ENCODE measurements at places on chromosomes 5 and 9. TPM values are rescaled to one million over a fixed set of nuclear protein-coding genes. Genes with fewer than 3 reads are reported as not detected.

GRCh38 chr9:86714999-86715398, 232.3 kb downstream of the GAS1 start:
- peak; percentile 96 for DNase-seq

GRCh38 chr5:36734422-36734821, 128.0 kb downstream of the SLC1A3 start:
- peak; percentile 52 for DNase-seq

GRCh38 chr9:8703904-8704303, 904.3 kb upstream of the DMAC1 start:
- DNase-seq: no peak

GRCh38 chr5:67149951-67150523, 46.6 kb downstream of the CD180 start:
- peak; percentile 70 for DNase-seq

DNA sequence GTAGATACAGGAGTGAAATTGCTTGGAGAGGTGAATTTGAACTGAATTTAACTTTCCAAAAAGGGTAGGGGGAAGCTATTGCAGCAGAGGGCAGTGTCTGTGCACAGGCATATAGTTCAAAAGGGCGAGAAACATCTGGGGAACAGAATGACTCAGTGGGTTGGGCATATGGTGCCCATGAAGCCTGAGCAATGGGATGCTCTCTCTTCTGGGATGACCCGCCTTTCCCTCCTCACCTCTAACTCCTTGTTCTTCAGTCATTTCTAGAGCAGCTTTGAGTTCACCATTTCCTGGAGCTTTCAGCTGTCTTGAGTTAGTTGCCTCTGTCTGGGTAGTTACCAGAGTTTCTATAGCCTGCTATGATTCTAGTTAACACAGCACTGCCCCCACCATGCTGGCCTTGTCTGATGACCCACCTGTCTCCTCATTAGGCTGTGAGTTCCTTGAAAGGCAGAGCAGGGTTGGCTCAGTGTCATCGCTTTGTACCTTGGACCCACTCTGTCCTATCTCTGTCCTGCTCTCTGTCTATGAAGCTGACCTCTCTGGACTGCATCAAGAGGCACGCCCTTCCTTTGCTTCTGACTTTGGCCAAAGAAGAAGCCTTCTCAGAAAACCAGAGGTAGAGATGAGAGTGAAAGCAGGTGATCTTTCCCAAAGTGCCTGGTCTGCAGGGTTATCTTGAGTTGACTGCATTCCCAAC, 299.6 kb upstream of the KLF4 start:
- DNase-seq: no peak

DNA sequence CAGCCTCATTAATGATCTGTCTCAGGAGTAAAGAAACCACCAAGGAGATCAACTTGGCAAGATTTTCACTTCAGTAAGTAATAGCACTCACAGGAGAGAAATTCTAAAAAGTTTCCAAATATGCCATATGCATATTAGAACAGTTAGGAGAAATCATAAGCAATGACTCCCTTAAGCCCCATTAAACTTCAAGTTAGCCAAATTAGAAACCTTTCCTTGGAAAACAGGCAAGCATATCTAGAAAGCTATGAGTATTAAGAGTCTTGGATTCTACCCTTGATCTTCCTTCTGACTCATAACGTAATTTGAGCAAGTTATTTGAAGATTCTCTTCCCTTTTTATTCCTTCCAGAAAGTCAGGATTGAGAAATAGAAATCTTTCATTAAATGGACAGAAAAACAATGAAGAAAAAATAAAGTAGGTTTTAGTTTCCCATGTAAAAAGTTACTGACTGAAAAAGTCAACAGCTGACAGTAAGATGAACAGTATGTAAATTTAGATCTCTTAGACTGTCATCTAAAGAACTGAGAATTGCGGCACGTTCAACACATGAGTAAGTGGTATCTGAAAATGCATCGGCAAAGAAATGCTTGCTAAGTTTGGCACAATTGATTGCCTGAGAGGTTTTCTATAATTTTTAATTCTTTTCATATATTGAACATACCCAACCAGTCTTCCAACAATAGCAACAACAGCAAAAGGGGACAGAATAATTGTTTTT, 565.7 kb upstream of the FTMT start:
- DNase-seq: peak; percentile 48

GRCh38 chr5:154844809-154845208, 5.6 kb downstream of the FAXDC2 start:
- no peak for DNase-seq

DNA sequence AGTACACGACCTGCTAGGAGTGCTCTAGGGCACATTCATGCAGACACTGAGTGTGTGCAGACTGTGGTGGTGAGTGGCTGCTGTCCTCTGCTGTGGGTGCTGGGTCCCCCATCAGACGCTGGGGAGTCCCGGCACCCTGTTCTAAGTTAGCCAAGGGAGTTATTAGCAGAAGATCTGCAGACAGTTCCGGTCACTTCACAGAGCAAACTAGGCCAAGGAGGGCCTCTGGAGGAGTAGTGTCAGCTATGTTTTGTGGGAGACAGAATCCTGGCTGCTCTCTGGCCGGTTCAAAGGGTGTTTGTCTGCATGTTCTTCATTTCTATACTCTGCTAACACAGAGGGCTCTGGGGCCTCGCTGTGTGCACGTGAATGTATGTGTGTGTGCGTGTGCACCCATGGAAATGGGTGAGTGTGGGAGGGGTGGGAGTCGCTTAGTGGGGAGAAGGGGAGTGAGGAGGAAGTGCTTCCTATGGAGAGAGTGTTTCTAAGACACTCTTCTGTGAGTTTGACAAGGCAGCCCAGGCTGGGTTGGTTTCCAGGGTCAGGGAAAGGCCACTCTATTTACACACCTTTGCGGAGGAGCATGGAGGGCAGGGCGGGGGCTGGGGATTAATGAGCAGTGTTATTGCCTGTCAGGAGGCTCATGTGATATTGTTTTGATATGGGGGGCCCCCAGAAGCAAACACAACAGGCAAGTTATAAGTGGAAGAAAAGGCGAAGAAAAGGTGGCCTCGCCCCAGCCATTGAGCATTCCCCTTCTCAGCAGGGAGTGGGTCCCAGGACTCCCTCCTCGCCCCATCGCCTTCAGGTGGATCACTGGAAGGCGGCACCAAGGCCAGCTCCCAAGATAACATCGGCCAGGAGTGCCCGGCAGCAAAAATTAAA, 68.9 kb downstream of the MACROH2A1 start:
- no peak for DNase-seq

GZMA gene
- not detected for total RNA-seq

All from fibroblast of the aortic adventitia (primary cell).